Epithelial cell of proximal tubule (primary cell): ENCODE measurements at places on chromosomes 13 and 19. TPM values are rescaled to one million over a fixed set of nuclear protein-coding genes. Genes with fewer than 3 reads are reported as not detected.

DNA sequence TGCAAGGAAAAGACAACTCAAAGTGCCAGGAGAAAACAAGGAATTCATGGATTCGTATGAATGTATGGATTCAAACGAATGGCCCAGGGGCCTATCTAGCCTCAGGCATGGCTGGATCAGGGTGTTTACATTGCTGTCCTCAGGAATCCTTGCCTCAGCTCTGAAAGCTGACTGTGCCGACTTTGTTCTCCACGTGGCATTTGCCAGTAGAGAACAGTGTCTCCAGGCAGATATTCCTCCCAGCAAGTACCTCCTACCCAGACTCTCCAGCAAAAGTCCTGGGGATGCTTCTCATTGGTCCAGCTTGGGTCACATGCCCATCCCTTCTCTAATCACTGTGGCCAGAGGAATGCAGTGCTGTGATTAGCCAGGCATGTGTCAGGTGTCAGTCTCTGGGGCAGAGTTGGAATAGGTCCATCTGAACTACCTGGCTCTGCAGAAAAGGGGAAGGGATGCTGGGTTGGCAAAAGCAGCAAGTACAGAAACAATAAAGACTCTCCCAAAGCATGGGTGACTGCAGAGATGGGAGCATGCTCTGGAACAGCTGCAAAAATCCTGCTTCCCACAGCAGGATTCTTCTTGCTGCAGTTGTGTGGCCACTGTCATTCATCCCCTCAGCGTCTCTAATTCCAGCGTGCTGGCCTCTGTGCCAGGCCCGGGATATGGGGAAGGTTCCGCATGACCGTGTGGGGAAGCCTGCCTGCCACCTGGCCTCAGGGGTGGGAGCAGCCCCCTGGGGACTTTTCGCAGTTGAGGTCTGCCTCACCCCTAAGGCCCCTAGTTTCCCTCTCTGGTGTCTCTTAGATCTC lies 30.0 kb downstream of the CCNE1 start:
- no peak for DNase-seq

DNA sequence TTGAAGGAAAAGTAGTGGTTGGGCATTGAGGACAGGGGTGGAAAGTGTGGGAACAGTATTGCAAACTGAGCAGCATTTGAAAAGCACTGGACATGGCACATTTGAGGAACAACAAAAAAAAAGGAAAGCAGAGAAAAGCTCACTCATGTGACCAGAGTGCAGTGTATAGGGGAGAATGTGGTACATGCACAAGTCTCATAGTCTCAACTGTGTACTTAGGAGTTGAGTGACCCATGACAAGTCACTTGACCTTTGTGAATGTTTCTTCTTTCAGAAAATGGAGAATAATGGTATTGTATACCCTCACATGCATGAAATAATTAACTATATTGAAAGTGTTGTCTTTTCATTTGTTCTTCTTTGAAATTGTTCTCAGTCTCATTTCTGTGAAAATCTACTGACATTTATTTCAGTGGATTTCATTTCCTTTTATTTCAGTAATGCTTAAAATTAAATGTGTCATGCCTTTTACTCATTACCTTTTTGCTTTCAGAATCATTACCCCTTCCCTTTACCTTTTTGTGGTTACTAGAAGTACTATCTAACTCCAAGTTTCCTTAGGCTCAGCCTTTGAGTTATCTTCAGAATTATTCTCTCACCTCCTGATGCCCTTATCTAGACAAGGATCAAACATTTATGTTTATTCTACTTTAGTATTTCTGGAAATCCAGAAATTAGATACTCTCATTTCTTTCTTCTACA lies 79.1 kb upstream of the MLNR start:
- no peak for DNase-seq

GRCh38 chr19:18701250-18701608 lies 17.7 kb downstream of the CRTC1 start:
- DNase-seq = no peak

DNA sequence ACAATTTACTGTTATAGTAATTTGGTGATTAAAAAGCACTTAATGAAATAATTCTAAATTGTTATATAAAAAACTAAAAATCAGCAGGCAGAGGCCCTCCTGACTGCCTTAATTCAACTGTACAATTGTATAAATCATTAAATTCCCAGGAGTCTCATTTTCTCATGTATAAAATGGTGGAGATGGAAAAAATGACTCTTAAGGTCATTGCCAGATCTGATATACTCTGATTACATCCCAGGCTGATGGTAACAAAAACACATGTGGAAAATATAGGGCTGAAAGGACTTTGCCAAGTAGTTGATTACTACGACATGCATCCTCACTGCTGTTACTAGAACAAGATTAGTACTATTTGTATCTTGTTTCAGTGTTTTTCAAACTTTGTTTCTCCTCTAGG lies 1020.0 kb upstream of the SLC10A2 start:
- no peak for DNase-seq

Gene SMIM44
- total RNA-seq = 1.0 TPM in 1 of 2 replicates, not detected in the other

Gene ANGPTL8
- total RNA-seq = not detected in 2 replicates

GRCh38 chr19:49847731-49848696 lies 2.9 kb upstream of the PTOV1 start:
- DNase-seq = peak; percentile 40

Gene ZSCAN4
- not detected in 2 replicates for total RNA-seq

- no peak for DNase-seq
Measured at GRCh38 chr19:52992109-52993004, 21.4 kb upstream of the ERVV-1 start.

Gene OR10H1
- not detected in 2 replicates for total RNA-seq

- no peak for DNase-seq
Measured at GRCh38 chr13:39577838-39578491, 25.0 kb downstream of the LHFPL6 start.

- DNase-seq = no peak
Measured at GRCh38 chr19:15631817-15632216, 8.9 kb upstream of the CYP4F3 start.

- no peak for DNase-seq
Measured at GRCh38 chr19:58046856-58047255, 12.2 kb upstream of the ZNF135 start.

DNA sequence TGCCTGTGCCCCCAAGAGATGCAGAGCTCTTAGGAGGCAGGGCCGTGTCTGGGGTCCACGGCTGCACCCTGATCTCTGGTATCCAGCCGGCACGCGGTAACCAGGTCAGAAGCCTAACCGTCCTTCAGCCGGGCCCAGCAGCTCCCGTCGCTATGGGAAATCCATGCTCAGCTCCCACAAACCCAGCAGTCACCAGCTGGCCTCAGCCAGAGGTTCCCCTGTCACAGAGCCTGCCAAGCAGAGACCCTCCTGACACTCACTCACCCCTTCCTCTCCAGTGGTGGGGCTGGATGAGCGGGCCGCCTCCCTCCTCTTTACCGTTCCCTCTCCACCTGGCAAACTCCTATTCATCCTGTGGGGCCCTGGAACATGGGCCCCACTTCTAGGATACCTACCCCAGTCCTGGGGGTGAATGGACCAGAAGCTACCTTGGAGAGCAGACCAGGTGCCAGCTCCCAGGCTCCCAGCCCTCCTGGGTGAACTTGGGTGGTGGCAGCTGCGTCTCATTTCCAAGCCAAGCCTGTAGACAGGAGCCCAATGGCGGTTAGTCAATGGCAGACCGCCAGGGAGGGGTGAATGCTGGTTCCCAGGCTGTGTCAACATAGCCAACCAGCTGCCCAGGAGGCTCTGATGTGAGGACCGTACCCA lies 21.4 kb upstream of the TCF3 start:
- no peak for DNase-seq

GRCh38 chr13:40480012-40480914 lies 186.2 kb downstream of the FOXO1 start:
- no peak for DNase-seq

DNA sequence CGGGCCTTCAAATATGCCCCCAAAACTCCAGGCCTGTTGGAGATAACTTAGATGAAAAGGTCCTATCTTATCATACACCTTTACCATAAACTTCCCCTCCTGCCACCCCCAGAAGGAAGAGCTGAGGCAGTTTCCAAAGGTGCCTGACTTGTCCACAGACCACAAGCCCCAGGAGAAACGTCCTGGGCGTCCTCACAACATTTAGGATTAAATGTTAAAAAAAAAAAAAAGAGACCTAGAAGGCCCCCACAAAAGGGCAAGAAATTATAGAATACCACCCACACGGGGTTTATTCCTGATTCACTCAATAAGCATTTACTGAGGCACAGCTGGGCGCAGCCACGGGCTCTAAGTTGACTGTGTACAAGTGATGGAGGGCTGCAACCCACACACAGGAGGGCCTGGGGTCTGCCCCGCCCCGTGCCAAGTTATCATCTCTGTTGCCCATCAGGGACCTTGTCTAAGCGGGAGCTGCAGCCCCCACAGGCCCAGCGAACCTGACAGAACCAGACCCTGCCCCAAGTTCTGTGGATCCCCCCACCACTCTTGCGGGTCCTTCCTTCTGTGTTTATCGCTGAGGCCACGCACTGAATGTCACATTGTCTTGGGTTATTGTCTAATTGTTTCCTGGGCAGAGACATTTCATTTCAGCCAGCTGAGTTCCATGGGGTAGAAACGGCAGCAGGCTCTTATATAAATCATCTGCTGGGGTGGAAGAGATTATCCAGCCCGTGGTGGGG lies 83.0 kb upstream of the TM9SF2 start:
- no peak for DNase-seq

- DNase-seq = no peak
Measured at GRCh38 chr13:82751206-82751605, 1131.1 kb downstream of the SLITRK1 start.

- no peak for DNase-seq
Measured at GRCh38 chr13:27926644-27927434, 7.0 kb downstream of the PDX1 start.

DNA sequence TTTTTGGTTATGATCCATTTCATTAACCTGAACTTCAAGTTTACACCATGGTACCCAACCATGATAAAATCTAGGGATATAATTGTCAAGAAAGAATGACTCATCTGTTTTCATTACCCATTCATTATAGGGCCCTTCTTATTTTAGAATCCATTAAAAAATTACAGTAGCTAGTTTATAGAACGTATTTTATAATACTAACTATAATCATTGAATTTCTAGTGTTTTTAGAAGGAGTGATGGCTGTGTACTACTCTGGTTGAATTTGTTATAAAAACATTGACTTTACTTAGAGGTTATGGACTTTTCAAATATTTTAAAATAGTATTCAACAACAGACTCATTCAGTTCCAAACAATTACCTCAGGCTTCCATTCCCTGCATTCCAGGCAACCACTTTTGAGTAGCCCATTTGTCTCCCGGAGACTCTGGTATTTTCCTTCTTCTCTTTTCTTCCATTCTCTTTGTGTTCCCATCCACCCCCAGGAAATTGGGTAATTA lies 71.9 kb upstream of the KLF12 start:
- DNase-seq = peak; percentile 61

DNA sequence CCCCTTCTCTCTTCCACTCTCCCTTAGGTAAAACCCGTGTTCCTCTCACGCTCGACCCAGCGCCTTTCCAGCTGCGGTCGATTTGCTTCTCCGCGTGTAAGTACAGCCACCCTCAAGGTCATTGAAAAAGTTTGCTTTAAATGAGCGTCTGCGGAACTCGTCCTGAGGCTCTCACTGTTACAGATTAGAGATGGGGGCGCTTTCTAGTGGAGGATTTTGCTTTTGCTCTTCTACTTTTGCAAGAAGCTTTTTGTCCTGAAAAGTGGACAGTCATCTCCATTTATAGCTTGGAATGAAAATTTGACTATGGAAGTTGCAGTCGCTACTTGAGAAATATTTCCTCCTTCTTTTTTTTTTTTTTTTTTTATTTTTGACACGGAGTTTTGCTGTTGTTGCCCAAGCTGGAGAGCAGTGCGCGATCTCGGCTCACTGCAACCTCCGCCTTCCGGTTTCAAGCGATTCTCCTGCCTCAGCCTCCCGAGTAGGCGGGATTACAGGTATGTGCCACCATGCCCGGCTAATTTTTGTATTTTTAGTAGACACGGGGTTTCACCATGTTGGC lies 595 bp upstream of the RAB20 start:
- no peak for DNase-seq

Gene RTBDN
- total RNA-seq = not detected in 2 replicates

- DNase-seq = no peak
Measured at GRCh38 chr19:42420055-42420544, 7.1 kb downstream of the LIPE start.

DNA sequence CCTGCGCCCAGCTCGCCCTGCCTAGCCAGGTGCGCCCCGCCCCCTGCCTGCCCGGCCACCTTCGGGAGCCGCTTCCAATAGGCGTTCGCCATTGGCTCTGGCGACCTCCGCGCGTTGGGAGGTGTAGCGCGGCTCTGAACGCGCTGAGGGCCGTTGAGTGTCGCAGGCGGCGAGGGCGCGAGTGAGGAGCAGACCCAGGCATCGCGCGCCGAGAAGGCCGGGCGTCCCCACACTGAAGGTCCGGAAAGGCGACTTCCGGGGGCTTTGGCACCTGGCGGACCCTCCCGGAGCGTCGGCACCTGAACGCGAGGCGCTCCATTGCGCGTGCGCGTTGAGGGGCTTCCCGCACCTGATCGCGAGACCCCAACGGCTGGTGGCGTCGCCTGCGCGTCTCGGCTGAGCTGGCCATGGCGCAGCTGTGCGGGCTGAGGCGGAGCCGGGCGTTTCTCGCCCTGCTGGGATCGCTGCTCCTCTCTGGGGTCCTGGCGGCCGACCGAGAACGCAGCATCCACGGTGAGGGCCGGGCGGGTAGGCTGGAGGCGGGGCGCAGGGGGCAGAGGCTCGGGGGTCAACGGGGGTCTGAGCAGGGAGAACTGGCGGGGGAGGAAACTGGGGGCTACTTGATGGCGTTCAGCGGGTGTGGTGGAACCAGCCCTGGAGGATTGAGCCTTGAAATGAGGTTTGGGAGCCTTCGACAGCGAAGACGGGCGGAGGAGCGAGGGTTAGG lies at the start of gene SPINT2:
Gene SPINT2, plus strand, starts transcription at position 88 of the 727 bp plus-strand sequence. Its CDS starts 320 bp downstream, at position 408.
- DNase-seq = no peak

GRCh38 chr19:40763963-40764362 lies 11.4 kb upstream of the MIA start:
- DNase-seq = no peak

GRCh38 chr19:10805065-10805757 lies 30.8 kb downstream of the TMED1 start:
- DNase-seq = no peak

Gene CEACAM4
- not detected in 2 replicates for total RNA-seq

Gene ZNF576
- total RNA-seq = 6.9 and 10.9 TPM in 2 replicates

DNA sequence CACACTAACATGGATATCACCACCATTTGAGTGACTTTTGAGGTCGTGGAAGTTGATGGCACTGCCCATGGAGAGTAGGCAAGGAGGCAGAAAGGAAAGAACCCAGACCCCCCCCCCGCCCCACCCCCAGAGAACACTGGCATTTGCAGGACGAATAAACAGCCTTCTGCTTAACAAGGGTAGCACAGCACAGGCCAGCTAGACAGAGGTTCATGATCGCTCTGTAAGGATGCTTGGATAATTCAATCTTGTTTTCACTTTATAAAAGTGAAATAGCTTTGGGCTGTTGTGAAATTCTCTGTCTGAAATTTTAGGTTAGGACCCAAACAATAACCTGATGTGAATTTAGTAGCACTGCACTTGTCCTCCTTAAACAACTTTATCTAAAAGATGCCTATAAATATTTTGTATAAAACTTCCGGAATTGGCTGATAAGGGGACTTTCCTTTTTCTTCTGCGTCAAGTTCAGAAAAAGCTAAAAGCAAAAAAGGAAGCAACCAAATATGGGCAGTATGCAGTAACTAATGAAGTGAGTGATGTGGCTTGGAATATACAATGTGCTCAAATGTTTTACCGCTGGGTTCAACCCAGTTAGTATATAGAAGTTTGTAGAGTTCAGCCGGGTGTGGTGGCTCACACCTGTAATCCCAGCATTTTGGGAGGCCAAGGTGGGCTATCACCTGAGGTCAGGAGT lies 163.7 kb downstream of the SHISA2 start:
- DNase-seq = no peak
